Stimulated activated CD4-positive, alpha-beta T cell treated with anti-CD3 and anti-CD28 coated beads, Interleukin-12 subunit alpha, Interleukin-12 subunit beta, amount 100 ng/mL, for 48 hours (primary cell): ENCODE measurements at places on chromosomes 12 and 14.

DNA sequence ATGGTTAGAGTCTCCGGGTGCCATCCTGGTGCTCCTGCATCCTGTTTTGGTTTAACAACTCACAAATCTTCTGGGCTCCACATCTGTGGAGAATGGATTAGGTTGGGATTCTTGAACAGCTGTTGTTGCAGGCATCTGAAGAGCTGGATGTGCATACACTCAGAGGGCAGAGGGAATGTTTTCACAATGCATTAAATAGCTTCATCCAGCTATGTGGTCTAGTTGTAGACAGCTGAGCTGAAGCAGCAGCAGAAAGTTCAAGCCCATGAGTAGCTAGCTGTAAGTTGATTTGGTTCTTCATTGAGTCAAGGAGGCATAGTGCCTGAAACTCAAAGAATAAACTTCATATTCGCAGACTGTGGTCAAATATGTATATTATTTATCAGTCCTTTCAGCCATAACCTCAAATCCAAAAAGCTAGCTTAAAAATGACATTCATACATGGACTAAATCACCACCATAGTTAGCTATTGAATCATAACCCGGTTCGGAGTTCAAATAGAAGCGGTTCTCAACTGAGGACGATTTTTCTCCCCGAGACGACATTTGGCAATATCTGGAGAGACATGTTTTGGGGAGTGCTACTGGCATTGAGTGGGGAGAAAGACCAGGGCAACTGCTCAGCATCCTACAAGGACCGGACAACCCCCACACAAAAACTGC is 858 bp upstream of the ANKRD13A start:
- DNase-seq = no peak

DNA sequence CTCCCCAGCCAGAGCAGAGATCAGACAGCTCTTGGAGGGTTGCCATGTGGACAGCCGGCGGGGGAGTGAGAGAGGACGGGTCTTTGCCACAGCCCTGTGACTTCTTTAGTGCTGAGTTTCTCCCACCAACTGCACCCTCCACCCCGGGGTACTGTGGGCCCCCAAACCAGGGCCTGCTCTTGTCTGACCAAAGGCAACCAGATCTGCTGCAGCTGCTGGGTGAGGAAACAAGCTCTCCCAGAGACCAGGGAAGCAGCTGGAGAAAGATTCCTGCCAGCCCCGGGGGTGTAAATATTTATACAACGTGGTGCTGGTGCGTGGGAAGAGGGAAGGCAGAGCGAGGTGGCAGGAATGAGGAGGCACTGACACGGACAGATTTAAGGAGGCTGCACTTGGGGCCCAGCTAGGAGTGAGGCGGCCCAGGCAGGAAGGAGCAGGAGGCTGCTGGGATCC is 14.3 kb upstream of the ZFP36L1 start:
- DNase-seq = no peak

- no peak for DNase-seq
Observed at GRCh38 chr12:89648211-89648930, 60.3 kb downstream of the ATP2B1 start.

DNA sequence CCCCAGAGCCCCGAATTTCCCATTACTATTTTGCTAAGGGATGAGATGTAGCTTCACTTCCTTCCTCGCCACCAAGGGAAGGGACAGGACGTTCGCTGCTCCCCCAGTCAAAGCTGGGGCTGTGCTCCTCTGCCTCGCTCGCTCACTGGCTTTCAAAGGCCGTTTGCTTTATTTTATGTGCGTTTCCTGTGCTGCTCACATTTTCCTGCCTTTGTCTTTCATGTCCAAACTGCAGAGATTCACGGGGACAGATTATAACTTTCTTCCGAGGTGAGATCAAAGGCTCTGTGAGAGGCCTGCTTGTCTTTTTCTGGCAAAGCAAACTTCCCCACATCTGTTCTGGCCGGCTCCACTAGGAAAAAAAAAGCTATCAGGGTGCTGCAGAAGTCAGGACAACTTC is 76.0 kb upstream of the FZD10 start:
- no peak for DNase-seq

- no peak for DNase-seq
Observed at GRCh38 chr12:54287261-54288157, 7.0 kb downstream of the HNRNPA1 start.

DNA sequence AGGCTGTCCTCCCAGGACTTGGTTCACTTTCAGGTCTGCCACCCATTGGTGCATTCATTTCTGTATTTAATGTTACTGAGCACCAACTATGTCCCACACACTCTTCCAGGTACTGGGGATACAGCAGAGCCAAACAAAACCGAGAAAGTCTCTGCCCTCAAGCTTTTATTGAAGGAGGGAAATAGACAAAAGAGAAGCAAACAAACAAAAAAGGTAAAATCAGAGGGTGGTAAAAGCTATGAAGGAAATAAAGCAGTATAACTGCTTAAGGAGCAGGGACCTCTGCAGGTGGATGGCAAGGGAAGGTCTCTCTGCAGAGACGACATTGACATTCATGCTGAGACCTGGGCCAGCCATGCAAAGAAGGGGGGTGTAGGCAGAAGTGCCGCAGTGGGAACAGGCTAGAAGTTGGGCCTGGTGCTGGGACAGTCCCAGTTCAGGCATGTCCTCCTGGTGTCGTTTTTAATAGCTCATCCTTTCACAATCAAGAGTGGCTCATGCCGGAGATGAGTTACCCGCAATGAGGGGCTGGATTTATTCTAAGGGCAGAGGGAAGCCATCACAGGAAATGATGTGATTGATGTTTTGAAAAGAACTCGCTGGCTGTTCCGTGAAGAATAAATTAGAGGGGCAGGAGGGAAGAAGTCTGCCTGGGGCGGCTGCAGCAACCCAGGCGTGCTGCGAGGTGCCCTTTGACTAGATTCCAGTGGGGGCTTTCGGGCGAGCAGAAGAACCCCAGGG is 72.8 kb downstream of the IRF2BPL start:
- DNase-seq = peak; percentile 59
